KG1 (cell line): ENCODE measurements at places on chromosomes 16 and 17.

DNA sequence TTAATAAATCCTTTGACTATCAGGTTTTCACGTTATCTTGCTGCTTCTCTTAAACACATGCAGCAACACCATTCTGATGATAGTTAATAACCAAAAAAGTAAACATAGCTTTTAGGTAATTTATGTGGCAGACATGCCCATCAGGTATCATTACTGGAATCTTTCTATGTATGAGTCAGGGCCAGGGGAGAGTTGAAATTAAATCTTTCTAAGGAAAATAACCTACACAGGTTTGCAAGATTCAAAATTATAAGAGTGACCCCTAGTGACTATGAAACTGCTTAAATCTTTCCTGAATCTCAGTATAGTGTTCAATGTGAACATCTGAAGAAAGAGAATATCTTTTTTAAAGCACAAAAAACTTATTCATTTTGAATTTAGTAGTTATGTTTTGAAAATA, 666.6 kb downstream of the CDH11 start:
- no peak for DNase-seq

- DNase-seq, result no peak
These were observed 14.9 kb downstream of the DUS2 start for GRCh38 chr16:68037841-68038597.

- no peak for DNase-seq
These were observed 771 bp upstream of the OVCA2 start for GRCh38 chr17:2040942-2041560.

DNA sequence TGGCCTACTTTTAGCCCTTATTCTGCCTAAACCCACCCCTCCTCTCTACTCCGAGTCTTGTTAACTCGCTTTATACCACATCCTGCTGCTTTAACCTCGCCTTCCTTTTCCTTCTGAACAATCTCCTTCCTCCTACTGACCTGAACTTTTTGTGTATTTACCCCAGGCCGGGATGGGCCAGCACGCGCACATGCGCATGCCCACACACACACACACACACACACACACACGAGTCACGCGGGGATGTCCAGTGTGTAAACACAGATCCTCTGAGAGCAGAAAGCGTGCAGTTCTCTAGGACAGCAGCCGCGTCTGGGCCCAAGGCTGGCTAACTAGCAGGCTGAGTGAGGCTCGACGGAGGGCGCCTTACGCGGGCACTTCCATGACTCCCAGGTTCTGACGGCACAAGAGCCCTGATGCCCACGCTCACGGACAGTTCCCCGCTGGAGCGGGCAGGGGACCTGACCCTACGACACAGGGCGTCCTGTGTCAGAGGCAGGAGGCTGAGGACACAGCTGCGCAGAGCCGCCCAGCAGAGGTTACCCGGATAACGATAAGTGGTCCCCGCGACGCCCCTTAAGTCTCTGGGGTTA, 610 bp downstream of the PIK3R5 start:
- peak; percentile 21 for DNase-seq

- no peak for DNase-seq
These were observed 2.7 kb downstream of the CDK5R1 start for GRCh38 chr17:32489320-32490100.

- no peak for DNase-seq
These were observed 148.0 kb upstream of the TNRC6C start for GRCh38 chr17:77810536-77810935.

DNA sequence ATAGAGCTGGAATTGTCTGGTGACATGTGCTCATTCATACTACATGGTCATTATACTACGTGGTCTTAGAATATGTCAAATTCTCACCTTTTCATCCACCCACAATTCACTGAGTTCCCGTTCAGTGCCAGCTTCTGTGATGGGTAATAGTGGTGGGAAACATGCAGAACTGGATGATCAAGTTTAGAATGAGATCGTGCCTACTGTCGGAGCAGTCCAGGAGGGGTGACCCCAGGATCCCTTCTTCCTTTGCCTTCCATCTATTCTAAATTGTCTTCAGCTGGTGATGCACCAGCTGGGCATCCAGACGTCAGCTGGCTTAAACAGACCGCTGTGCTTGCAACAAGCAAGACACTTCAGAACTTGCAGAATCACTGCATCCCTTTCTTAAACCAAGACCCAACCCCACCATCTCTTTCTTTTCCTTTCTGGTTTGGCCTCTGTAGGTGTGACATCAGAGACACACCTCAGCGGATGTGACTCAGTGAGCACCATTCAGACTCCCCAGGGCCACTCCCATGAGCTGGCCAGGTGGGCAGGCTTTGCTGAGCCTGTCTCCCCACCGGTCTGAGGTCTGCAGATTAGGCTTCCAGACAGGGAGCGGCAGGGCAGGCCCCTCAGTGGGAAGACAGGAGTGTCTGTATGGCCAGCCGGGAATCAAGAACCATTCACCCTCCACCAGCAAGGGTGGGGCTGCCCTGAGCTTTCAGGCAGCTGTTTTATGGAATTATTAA, 18.1 kb downstream of the C17orf100 start:
- DNase-seq, result no peak

DNA sequence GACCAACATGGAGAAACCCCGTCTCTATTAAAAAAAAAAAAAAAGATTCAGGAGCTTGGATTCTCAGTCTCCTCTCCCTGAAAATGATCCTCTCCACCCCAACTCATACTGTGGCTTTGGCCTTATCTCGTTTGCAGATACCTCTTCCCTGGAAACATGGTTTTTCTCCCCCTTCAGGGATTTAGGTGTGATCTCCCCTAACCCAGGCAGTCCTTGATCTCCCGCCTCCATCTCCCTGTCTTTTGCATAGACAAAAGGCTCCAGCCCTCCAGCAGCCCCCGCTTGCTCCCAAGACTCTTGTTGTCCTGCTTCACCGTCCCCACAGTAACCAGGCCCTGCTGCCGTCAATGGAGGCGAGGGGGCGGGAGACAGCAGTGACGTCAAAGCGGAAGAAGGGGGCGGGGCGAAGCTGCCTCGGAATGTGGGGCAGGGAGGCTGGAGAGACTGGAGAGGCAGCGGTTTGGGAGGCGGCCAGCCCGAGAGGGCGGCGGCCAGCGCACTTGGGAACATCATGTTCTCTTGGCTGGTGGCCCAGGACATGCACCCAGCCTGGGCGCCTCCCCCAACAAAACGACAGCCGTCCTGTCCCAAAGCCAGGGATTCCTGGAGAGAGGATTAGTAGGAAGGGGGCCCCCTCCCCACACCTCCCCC, 1.9 kb upstream of the PER1 start:
- no peak for DNase-seq

DNA sequence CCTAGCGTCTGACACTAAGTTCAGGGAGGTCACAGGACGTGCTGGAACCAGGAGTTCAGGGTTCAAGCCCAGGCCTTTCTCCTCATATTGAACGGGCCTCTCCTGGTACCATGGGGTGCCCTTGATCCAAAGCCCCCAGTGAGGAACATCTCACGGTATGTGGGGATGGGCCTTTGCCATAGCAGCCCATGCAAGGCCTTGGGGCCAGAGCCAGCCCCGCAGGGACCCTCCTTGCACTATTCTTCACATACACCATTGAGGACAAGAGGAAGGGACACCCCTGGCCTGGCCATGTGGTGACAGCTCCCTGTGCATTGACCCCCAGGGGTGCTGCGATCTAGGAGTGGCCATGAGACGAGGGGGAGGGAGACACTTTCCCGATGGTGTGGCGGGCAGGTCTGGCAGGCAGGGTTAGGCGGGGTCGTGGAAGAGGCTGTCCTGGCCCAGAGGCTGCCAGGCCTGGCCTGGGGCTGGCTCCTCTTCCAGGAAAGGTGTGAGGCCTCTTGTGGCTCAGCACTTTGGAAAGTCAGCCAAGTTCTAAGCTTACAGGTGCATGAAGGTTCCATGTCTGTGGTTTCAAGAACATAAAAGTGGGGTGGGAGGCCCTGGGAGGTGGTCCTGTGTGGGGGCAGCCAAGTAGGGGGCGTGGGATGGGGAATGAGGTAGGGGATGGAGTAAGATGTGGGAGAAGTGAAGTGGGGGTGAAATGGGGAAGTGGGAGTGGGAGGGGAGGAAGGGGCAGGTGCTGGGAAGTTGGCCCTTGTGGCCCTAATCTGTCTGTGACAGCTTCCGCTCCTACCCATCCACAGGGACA, 88.7 kb upstream of the CBX4 start:
- no peak for DNase-seq

GRCh38 chr17:66649818-66650543, 184.9 kb upstream of the CACNG5 start:
- no peak for DNase-seq

DNA sequence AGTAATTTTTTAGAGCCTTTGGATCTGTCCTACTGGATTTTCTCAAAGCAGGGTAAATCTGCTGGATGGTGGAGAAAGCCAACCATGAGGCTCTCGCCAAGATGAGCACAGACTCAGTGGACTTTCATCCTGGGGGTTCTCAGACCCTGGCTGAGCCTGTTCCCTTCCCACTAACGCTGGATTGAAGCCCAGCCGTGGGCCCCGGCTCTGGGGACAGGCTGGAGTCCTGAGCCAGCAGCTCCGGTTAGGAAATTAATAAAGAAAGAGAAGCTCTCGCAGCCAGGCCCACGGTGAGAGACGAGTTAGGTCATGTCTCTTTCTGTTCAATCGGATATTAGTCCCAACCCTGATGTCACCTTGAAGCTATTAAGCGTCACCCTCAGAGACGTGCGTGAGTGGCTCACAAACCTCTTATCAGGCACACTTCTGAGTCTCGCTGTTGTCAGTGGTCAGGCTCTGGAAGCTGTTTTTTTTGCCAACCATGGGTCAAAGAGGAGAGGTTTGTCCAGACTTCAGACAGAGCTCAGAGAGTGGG, 27.1 kb downstream of the MEOX1 start:
- DNase-seq, result no peak

DNA sequence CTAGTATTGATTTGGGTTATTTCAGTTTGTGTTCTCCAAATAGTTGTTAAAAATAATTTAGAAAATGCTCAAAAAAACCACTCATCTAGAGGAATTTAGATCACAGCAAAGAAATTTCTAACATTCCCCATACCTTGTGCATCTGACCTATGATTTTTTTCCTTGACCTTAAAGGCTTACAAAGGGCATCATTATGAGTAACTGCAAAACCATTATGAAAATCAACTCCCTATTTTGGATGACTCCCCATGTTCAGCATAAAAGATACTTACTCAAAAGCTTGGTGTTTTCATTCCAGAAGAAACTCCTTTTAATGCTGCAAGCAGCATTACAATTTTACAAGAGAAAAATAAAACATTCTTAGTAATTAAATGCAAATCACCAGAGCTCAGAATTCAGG, 83.2 kb downstream of the GRIN2A start:
- no peak for DNase-seq

DNA sequence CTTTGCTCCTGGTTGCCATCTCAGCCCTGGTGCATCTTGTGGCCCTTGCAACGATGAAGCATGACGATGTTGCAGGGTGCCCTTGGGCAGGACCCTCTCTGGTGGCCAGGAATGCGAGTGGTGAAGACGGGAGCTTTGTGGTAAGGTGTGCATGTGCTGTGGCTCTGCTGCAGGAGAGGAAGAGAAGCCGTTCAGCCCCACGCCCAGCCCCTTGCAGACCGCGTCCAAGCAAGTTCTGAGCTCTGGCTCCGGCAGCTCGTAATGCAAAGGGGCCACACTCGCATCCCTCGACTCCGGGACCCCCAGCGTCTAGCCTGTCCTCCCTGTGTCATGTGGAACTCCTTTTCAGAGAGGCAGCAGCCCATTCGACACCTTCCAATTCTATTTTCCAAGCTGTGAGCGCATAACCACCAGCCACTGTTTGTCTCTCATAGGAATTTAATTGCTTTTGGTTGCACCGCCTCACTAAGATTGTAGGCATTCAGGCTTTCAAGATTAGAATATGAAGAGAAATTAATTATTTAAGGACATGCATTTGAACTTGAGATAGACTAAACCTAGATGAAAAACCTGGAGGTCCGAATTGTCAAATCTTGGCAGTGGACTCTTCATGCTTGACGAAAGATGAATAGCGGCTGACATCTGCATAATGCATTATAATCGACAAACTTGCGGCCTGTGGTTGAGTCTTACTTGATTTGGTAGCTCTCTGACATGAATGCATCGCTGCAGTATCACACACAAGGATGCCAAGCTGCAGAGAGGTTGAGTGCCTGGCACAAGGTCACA, 21.1 kb upstream of the KCNG4 start:
- DNase-seq, result no peak

- no peak for DNase-seq
These were observed 16.2 kb downstream of the MARCHF10 start for GRCh38 chr17:62791767-62792446.

DNA sequence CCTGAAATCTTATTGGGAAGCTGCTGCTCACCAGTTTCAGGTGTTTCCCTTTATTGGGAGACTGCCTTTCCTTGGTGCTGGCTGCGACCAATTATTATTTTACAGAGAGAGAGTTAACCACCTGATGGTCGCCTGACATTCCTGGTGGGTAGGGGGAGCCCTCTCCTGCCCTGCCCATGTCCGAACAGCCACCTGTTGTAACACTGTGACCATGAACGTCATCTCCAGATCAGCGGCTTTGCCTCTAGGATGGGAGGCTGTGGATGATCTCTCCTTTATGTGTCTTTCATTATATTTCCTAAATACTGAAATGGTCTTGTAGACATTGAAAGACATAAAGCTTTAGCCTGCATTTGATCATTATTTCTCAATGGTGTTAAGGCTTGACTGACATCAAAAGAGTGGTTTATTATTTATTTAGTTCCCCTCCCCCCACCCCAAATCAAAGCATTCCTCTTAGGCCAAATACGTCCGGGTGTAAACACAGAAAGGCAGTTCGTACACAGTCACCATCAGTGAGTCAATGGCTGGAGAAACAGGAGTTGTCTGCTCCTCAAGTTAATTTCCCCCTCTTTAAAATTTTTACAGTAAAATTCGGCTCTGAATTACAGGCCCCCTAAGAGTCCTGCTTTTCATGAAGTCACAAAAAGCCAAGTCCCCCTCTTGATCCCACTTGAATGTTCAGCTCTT, 57.8 kb upstream of the CACNG5 start:
- no peak for DNase-seq

DNA sequence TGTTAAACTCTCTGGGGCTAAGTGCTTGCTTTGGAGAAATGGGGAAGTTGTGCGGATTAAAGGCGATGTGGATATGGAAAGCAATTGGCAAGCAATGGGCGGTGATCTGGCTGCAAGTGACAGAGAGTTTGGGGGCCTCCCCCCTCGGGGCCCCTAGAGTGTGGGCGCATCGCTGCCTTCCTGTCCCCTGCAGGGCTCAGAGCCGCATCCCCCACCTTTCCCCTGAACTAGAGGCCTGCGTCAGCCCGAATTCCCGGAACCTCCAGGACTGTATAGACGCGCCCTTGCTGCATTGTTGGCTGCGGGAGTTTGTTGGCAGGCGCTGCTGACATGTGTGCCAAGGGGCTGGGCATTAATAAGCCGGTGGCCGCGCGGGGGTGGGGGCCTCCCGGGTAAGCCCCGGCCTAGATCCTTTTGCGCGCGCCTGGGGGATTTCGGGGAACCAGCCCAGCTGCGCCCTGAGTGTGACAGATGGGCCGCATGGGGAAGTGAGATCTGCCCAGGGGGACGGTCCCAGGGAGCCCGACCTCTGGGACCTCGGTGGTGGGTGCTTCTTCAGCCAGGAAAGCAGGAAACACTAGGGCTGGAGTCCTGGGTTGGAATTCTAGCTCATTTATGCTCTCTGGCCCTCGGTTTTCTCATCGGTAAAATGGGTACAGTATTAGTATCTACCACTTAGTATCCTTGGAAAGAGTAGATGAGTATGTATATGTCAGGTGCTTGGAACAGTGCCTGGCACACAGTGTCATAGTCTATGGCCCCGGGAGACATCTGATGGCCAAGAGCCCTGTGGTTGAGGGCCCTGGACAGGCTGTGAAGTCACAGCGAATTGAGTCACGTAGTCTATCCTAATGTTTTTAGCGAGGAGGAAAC, 1.0 kb downstream of the EEF2K start:
- DNase-seq, result no peak

- DNase-seq, result no peak
These were observed 647 bp downstream of the PRSS8 start for GRCh38 chr16:31134625-31135534.
